ENCODE measurements at places on chromosomes 3 and 15. TPM values are rescaled to one million over a fixed set of nuclear protein-coding genes. Genes with fewer than 3 reads are reported as not detected.
A peak's percentile ranks its signal among the peaks of the same experiment; 100 is the strongest.

DNA sequence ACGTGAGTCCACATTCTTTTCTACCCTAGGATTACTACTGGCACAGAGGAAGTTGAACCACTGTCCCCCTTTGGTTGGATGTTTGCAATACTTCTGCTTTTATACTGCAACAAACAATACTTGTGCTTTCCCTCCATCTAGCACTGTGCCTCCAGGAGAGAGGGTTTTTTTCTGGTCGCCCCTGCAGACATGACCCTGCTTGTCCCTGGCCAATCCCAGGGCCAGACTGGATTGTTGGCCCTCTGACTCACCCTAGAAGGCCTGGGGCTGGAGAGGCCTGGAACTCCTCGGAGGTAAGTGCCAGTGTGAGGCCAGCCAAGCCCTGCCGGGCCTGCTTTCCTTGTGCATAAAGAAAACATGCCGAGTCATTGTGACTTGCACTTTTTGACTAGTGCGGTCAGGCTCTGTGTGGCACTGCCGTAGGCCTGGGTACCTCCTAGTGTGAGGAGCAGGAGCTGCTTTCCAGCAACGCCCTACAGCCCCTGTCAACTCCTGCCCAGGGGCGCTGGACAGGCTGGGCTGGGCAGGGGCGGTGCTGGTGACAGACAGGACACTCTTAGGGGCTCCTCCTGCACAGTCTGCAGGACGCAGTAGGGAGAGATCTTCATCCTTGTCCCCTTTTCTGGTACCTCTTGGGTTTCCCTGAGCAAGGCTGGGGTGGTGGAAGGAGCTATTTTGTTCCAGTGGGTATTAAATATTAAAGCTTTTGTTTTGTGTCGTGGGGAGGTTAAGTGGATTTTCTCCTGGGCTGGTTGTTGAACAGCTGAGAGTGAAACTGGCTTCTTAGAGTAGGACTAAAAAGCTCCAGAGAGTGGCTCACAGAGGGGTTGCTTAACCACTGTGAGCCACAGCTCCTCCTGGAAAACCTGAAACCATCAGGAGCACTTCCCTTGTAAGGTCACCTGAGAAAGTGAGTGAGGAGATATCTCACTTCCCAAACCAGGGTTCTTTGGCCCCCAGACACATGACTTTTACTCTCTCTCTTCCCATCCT lies 14.4 kb upstream of the TKT start:
- DNase-seq, result peak; percentile 99

DNA sequence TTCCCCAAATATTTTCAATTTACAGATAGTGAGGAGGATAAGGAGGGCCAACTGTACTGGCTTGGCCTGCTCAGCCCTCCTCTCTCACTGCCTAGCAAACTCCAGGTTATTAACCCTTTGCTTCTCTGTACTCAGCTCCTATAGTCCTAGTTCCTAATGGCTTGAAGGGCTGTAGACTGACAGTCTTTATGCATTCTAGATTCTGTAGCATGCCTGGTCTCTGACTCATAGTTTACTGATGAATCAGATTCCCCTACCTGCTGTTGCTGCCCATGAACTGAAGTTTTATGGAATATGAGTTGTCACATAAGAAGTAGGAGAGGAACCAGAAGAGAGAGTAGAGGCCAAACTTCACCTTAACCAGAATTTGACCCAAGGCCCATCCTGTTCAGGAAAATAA lies 27.1 kb upstream of the MAP3K13 start:
- peak; percentile 94 for DNase-seq

DNA sequence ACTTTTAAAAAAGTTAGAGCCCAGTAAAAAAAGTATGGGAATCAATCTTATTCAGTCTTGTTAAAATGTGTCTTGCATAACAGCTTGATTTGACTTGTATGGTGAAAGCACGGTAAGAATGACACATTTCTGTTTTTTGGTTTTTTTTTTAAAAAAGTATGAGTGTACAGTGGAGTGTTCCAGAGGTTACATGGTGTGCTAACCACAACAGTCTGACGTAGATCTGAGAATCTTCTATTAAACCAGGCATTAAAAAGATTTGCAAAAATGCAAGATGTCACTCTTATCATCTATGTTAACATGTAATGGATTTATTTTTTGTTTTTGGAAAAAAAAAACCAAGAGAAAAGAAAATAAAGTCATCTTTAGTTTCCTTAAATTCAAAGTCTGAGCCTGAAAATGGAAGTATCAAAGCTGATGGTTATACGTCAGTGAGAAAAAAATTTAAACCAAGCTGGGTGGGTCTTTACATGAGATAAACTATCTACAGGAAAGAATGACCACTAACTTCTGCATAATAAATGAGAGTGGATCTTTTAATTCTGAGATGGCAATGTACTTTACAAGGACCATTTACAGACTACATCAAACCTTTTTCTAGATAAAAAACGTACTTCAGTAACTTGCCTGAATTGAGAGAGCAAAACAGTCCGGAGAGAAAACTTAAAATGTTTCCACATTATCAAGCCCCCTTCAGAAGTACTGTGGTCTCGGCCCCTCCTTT lies 1.6 kb downstream of the GABPB1 start:
- DNase-seq, result peak; percentile 72

ISLR gene
- not detected for total RNA-seq

GUCA1C gene
- total RNA-seq, result not detected
